ENCODE measurements at places on chromosomes 5 and 9.

DNA sequence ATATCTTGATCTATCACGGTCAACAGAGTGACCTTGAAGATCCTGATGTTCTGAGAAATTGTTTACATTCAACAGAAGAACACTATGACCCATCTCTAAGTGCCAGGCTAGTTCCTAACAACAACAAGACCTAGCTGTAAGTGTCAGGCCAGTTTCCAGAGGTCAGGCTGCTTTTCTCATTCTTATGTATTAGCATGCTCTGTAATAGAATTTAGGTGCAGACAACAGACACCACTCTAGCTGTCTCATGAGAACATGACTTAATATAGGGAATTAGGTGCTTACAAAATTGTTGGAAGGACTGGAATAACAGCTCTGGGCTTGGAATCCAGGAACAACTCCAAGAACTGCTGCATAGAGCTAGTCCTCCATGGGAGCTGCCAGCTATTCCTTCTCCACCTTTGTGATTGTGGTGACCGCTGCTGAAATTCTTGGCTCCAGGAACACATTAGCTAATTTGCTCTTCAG is 138.7 kb downstream of the SNX18 start:
- no peak for DNase-seq

DNA sequence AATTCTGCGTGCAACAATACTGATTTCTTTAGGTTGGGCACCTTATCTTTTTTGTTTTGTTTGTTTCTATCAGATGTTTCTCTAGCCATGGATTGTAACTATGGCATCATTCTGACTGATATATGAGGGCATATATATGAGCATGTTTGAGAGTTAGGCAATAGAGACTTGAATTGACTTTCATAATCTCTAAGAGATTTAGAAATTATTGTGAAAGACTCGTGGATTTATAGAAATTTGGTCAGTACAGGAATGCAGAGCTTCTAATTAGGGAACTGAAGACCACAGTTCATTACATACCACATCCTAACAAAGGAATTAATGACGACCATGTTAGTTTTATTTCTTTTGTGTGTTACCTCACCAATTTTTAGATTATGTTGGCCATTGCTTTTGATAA is 546.0 kb upstream of the GRAMD2B start:
- DNase-seq = no peak

- no peak for DNase-seq
These were observed 2.1 kb downstream of the TNFAIP8 start for GRCh38 chr5:119357808-119358529.

- peak; percentile 56 for DNase-seq
These were observed 80.5 kb upstream of the LMX1B start for GRCh38 chr9:126532951-126533925.

- no peak for DNase-seq
These were observed 173.5 kb downstream of the C5orf15 start for GRCh38 chr5:133794771-133795415.
